ENCODE measurements at places on chromosomes 2 and 18. TPM values are rescaled to one million over a fixed set of nuclear protein-coding genes. Genes with fewer than 3 reads are reported as not detected.

Gene MBD2
- 65.4 TPM for polyA plus RNA-seq

Gene MSH6
- 71.2 TPM for polyA plus RNA-seq

Gene KCNG2
- polyA plus RNA-seq = 0.35 TPM

Gene SUCLG1
- polyA plus RNA-seq = 121 TPM

Gene TMEM247
- not detected for polyA plus RNA-seq

Gene EMILIN1
- polyA plus RNA-seq = 120 TPM

Gene POTEE
- 0.04 TPM for polyA plus RNA-seq

Gene SPATS2L
- polyA plus RNA-seq = 95.5 TPM

DNA sequence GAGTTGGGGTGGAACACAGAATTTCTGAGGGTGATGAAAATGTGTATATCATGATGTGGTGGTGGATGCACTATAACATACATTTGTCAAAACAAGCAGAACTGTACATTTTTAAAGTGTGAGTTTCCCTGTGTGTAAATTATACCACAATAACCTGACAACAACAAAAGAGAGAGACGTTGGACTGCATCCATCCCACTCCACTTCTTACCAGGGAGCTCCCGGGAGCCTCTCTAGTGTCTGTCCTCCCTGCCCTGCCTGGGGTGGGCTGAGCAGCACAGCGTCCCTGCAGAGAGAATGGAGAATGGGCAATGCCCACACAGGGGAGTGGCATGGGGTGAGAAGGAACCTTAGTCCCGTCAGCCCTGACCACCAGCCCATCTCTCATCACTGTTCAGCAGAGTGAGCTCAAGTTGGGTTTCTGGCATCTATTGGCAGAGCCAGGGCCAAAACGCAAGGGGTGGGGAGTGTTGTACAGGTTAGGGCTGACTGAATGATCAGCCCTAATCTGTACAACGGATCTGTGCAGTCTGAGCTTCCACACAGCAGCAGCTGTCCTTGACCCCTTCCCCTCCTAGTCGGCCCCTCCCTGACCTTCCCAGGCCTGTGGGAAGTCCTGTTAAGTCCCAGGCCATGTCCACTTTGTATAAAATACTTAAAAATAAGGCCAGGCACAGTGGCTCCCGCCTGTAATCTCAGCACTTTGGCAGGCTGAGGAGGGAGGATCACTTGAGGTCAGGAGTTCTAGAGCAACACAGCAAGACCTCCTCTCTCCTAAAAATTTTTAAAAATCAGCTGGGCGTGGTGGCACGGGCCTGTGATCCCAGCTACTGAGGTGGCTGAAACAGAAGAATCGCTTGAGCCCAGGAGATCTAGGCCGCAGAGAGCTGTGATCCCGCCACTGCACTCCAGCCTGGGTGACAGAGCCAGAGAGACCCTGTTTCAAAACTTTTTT, 3.3 kb upstream of the PROC start:
- no peak for DNase-seq

- no peak for DNase-seq
These were observed 772.3 kb downstream of the LRRTM4 start for GRCh38 chr2:76749858-76750257.

DNA sequence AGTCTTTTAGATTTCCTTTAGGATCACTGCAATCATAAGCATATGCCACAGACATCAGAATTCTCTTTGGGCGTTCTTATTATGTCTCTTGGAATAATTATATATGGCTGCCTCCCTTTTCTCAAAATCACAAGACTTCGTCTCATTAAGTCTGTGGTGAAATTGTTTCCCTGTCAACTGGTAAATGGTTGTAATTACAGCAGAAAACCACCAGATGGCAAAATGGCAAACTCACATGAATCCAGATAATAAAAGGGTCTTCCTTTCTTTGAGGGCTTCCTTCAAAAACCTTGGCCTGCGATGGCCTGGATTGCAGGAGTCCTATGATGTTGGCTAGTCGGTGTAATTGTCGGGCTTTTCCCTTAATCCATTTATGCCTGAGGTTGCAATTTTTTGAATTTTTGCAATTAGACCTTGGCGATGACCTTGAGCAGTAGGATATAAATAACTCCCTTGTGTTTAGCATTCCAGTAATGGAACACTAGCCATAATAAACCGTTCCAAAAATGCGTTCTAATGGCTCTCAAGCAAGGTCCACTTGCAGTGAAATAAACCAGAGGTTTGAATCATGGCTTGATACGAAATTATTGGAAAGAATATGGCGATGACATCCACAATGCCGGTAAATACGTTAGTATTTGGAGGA, 656.4 kb downstream of the MBD2 start:
- DNase-seq = peak; percentile 10

DNA sequence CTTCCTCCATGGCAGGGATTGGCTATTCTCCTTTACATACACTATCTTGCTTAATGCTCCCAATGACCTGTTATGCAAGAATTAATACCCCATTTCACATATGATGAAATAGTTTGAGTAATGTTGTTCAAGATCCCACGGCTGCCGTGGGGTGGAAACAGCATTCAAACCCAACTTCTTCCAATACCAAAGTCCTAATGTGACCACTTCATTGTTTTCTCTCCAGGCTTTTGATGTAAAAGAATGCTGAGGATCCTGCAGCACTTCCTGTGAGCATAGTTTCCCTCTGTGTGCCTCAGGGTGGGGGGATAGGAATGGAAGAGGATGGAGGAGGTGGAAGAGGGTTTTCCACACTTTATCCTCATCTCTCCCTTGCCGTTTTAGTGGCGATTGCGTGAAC, 199.4 kb downstream of the IRS1 start:
- no peak for DNase-seq

- no peak for DNase-seq
These were observed 18.6 kb downstream of the SMAD2 start for GRCh38 chr18:47911877-47912276.

DNA sequence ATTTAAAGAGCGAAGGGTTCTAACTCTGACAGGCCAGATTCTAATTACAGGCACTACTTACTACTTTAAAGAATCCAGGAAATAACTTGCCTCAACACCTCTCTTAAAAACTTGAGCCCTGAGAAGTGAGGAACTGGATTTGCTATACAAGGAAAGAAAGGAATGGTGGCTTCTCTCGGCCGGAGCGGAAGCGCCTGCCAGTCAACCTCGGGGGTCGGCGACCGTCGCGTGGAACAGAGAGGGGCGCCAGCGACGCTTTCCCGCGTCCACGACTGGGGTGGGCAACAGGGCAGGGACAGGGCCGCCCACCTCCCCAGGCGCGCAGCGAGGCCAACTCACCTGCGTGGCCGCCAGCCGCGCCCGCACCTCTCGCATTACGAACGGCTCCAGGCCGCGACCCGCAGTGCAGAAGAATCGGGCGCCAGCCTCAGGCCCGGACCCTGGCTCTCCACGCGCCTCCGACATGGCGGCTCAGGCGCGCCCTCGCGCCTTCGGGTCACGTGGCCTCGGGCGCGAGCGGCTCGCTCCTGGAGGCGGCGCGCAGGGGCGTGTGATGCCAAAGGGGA, at the start of gene THUMPD2:
Gene THUMPD2, minus strand, starts transcription at position 484 of the 566 bp plus-strand sequence. Its CDS starts 19 bp downstream, at position 465.
- DNase-seq = peak; percentile 82

GRCh38 chr2:47062681-47063537, 92.2 kb downstream of the STPG4 start:
- no peak for DNase-seq

GRCh38 chr2:135256531-135257260, 204.6 kb downstream of the RAB3GAP1 start:
- no peak for DNase-seq

DNA sequence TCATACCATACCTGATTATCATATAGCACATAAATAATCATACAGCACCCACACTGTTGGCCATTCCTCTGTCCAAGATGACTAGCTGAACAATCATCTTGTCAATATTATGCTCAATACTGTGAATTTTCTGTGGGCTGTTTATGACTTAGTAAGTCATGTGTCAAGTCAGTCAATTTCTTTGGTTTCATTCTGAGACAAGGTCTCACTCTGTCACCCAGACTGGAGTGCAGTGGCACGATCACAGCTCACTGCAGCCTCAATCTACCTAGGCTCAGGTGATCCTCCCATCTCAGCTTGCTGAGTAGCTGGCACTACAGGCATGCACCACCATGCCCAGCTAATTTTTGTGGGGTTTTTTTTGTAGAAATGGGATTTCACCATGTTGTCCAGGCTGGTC, 5.7 kb downstream of the MCM6 start:
- no peak for DNase-seq

DNA sequence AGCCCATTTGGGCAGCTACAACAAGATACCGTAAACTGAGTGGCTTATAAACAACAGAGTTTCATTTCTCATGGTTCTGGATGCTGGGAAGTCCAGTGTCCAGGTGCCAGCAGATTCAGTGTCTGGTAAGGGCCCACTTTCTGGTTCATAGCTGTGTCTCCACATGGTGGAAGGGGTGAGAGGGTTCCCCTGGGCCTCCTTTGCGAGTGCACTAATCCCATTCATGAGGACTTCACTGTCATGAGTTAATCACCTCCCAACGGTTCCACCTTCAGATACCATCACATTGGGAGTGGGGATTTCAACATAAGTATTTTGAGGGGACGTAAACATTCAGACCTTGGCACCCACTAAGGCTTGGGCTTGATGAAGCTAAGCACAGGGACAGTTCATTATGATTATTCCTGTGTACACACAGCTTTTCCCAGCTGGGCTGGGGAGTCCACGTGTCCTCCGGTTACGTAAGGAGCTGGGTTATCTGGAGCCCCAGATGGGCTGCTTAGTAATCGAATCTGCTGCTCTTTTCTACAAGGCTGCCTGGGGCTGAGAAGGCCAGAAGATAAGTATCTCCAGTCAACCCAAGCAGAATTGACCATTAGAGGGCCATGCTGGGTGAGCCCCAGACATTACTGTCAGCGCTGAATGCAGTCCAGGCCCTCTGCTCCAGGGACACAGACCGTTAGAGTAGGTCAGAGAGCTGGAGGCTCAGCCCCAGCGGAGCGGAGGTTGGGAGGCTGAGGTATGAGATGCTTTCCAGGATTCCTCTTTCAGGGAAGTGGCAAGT, 42.7 kb downstream of the EPAS1 start:
- peak; percentile 68 for DNase-seq

- DNase-seq = no peak
These were observed 13.2 kb upstream of the SS18 start for GRCh38 chr18:26103579-26103978.

- DNase-seq = no peak
These were observed 150.8 kb downstream of the CCDC85A start for GRCh38 chr2:56334622-56335021.

GRCh38 chr2:218924757-218925156, 34.7 kb upstream of the CDK5R2 start:
- no peak for DNase-seq

DNA sequence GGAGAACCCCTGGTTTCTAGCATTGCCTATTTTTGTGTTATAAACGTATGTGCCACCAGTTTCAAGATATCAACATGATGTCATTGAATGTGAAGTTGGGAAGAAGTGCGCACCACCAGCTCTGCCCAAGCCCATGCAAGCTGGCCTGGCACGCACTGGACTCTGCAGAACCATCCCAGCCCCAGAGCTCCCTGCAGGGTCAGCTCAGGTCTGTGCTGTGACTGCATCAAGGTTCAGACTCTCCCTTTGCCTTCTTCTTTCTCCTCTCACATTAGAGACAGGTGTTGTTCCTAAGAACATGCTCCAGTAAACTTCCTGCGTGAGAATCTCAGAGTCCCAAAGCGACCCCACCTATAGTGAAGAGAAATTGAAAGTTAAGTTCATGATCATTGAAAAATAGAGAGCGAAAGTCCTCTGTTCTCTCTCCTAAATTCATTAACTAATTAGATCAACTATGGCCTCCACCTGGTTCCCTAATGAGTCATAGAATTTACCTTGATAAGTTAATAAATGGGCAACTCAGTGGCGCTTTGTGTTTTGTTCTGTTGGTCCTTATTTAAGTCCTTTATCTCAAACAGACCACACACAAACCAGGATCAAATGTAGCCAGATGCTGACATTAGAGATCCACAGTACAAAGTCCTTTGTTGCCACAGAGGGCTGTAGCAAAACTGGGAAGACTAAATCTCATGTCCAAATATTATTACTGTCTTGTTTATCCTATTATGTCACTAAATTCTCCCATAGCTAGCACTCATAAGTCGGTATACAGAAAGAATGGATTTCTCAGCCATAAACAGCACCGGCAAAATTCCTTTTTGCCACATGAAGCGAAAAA, 432.3 kb downstream of the STK39 start:
- DNase-seq = no peak

DNA sequence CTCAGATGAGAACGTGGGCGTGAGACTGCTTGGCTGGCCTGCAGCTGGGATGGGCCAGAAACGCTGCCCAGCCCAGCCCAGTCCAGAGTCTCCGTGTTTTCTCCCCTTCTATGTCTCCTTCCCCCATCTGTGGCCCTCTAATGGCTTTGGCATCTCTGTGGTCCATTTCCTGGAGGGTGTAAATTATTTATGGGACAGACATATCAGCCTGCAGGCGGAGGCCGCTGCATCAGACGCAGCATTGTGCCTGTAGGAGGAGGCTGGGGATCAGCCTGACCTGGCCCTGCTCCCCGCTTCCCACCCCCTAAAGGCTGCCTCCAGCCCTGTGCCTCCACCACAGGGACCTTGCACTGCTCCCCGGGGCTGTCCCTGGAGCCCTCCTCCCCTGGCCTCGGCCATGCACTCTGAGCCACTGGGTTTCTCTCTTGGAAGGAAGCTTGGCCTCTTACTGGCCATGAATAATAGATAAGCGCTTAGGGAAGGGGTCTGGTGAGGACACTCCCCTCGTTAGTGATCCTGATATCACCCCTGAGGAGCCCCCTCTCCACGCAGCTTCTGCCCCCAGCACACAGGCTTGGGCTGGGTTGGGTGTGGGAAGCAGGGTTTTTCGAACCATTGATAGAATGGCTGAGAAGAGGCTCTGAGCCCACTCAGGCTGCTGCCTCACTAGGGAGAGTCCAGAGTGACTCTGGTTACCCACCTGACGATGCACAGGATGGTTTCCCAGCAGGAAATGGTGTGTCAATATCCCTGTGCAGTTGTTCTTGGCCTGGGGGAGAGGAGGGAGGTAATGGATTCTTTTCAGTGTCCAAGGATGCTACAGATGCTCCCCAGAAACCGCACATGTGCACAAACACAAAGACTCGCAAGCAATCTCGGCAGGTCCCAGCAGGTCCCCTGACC, 185.5 kb downstream of the MYCN start:
- no peak for DNase-seq

DNA sequence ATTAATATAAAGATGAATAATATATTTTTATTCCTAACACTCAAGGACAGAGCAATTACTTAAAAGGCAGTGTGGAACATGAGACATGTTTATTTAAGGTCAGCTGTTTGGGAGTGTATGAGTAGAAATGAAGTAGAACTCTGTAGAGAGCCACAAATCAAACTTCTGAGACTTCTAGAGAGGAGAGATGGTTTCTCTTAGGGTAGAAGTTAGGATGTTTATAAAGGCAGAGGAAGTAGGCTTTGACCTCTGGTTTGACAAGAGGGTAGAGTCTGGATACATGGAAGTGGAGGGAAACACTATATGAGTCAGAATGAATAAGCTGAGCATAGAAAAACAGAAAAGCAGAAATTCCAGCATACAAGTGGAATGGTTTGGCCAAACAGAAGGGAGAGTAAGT, 262.1 kb upstream of the KLHL14 start:
- no peak for DNase-seq

GRCh38 chr2:134671513-134671912, 47.3 kb downstream of the TMEM163 start:
- DNase-seq = no peak

GRCh38 chr2:104378853-104379374, 475.0 kb upstream of the POU3F3 start:
- peak; percentile 63 for DNase-seq

Data from right lung (tissue), 10 donors.